ENCODE measurements at places on chromosomes 3 and 15. TPM values are rescaled to one million over a fixed set of nuclear protein-coding genes. Genes with fewer than 3 reads are reported as not detected.

DNA sequence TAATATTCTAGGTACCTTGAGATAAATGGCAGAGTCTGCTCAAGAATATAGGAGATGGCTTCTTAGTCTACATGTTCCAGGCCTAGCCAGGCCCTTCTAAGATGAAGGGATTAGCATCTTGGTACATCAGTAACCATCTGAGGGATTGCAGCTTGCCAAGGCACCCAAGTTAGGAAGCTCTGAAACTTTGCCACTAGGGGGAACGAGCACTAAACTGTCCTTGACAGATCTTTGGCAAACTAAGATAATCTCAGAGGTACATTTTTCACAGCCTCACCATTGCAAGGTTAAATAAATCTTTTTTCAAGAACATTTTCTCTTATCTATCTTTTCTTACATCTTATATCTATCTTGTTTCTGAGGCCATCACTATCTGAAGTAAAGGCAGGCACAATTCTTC lies 351.2 kb downstream of the RAP2B start:
- H3K4me1 ChIP-seq, result no peaks in the 10 kb centered on the region
- H3K27me3 ChIP-seq, result no peaks in the 10 kb centered on the region
- H3K4me3 ChIP-seq, result no peak overlapping the region

GRCh38 chr15:100373120-100373896 lies 31.5 kb upstream of the ADAMTS17 start:
- peaks cover 58% of the 10 kb centered on the region for H3K27me3 ChIP-seq
- no peak overlapping the region for H3K4me3 ChIP-seq
- peaks cover 3% of the 10 kb centered on the region for H3K4me1 ChIP-seq
- no peak overlapping the region for H3K27ac ChIP-seq

DNA sequence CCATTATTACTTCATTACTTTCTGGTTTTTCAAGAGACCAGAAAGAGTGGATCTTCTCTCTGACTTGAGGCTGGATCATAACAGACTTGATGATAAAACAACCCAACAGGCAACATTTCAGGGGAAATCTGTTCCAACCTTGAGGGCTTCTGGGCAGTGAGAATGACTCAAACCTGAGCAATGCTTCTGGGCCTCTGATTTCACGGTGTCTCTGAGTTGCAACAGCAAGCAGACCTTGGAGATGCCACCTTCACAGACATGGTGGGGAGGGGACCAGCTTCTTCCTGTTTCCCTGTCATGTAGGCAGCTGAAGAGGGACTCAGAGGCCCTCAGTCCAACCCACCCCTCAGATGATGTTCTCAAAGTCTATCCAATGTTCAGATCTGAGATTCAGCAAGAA lies 104.0 kb downstream of the ABHD5 start:
- DNase-seq, result no peak
- H3K27me3 ChIP-seq, result peaks cover 15% of the 10 kb centered on the region
- no peaks in the 10 kb centered on the region for H3K36me3 ChIP-seq

DNA sequence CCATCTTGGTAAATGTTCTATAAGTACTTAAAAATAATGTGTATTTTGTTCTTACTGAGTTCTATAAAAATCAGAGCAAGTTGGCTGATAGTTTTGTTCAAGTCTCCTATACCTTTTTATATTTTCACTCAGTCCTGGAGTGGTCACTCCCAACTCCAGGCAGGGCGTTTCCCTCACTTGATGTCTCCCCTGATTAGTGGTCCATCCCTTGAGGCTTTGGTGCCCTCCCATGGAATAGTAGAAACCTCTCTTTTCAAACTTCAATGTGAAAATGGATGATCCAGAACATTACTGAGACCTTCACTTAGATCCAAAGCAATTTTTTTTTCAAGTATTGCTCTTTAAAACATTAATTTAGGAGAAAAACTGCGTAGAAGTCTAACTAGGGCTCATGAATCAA lies 25.0 kb upstream of the SCN10A start:
- H3K4me3 ChIP-seq, result no peak overlapping the region
- no peaks in the 10 kb centered on the region for H3K36me3 ChIP-seq
- peaks cover 14% of the 10 kb centered on the region for H3K27me3 ChIP-seq
- no peak overlapping the region for H3K27ac ChIP-seq
- peaks cover 8% of the 10 kb centered on the region for H3K4me1 ChIP-seq
- DNase-seq, result no peak

- DNase-seq, result no peak
- no peak overlapping the region for H3K27ac ChIP-seq
- H3K4me3 ChIP-seq, result no peak overlapping the region
- H3K27me3 ChIP-seq, result no peaks in the 10 kb centered on the region
- H3K4me1 ChIP-seq, result no peaks in the 10 kb centered on the region
- H3K36me3 ChIP-seq, result no peaks in the 10 kb centered on the region
Observed at GRCh38 chr15:79539401-79539800, 107.3 kb downstream of the MINAR1 start.

DNA sequence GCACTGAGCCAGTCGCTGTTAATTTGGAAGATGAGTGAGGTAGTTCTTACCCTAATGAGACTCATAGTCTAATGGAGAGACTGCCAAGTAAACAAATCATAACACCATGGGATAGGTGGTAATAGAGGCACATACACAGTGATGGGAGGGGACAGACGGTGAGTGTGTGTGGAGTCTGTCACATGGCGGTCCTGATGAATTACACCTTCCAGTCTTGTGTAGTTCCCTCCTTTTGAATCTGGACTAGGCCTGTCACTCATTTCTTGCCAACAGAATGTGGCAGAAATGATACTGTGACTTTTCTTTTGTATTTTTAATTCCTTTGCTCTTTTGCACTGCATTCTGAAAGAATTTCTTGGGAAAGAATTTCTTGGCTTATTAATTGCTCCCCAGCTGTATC lies 78.1 kb downstream of the NR1D2 start:
- H3K27ac ChIP-seq, result no peak overlapping the region
- H3K36me3 ChIP-seq, result no peaks in the 10 kb centered on the region
- no peak overlapping the region for H3K4me3 ChIP-seq

DNA sequence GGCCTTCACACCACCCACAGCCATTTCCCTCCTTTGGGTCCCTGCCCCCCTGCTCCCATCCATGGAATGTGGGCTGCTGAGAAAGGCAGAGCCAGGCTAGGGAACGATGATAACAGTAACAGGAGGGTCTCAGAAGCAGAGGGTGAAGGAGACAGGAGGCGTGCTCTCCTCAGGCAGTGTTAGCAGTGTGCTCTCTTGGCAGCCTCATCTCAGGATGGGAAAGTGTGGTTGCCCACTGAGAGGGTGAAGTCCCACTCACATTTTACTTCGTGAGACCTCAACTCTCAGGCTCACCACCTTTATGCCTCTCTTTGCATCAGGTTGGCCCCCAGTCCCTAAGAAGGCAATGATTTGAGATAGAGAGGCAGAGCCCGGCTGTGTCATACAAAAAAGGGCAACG lies 24.5 kb downstream of the TIGIT start:
- no peaks in the 10 kb centered on the region for H3K27me3 ChIP-seq
- no peaks in the 10 kb centered on the region for H3K36me3 ChIP-seq

GRCh38 chr3:106616556-106616955 lies 747.7 kb upstream of the CBLB start:
- no peak overlapping the region for H3K27ac ChIP-seq
- no peaks in the 10 kb centered on the region for H3K36me3 ChIP-seq
- H3K4me3 ChIP-seq, result no peak overlapping the region
- DNase-seq, result no peak
- H3K4me1 ChIP-seq, result no peaks in the 10 kb centered on the region

- H3K4me3 ChIP-seq, result peak overlapping the region; percentile 56
- DNase-seq, result no peak
- H3K36me3 ChIP-seq, result peaks cover 3% of the 10 kb centered on the region
- peaks cover 98% of the 10 kb centered on the region for H3K27me3 ChIP-seq
- no peak overlapping the region for H3K27ac ChIP-seq
Observed at GRCh38 chr3:147377412-147378367, 28.7 kb downstream of the ZIC4 start.

DNA sequence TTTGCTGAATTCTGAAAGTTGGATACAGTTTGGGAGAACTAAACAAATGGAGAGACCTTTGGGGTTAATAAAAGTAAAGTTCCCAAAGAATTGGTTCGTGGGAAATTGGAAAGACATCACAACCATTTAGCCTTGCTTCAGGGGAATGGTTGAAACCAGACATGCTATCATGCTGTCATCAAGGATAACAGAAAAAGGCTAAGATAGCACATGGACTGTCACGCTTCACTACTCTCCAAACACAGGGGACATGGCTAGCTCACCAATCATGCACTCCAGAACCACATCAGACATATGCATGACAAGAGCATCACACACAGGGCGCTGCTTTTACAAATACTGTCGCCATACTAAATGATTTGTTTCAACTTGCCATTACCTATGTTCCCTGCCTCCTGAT lies 671.7 kb upstream of the ROBO1 start:
- no peak overlapping the region for H3K27ac ChIP-seq
- H3K4me3 ChIP-seq, result no peak overlapping the region
- H3K4me1 ChIP-seq, result no peaks in the 10 kb centered on the region
- DNase-seq, result no peak
- H3K27me3 ChIP-seq, result no peaks in the 10 kb centered on the region
- no peaks in the 10 kb centered on the region for H3K36me3 ChIP-seq

DNA sequence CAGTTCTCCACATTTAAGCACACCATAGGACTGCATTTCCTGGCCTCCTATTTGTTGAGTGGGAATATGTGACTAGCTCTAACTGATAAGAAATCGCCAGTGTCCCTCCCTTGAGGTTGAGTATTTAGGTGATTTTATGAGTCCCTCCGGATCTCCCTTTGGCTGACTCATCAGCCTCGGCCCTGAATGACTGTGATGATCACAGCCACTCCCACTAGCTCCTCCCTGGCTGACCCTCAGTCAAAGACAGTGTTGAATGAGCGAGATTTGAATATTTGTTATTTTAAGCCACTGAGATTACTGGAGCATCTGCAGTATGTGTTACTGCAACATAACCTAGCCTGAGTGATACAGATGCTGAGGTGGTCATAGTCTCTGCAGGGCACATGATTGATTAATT lies 515.3 kb downstream of the EPHB1 start:
- no peaks in the 10 kb centered on the region for H3K27me3 ChIP-seq
- H3K4me3 ChIP-seq, result no peak overlapping the region
- H3K4me1 ChIP-seq, result no peaks in the 10 kb centered on the region
- H3K36me3 ChIP-seq, result no peaks in the 10 kb centered on the region
- no peak overlapping the region for H3K27ac ChIP-seq
- no peak for DNase-seq

- no peaks in the 10 kb centered on the region for H3K27me3 ChIP-seq
- no peak for DNase-seq
- H3K36me3 ChIP-seq, result no peaks in the 10 kb centered on the region
Observed at GRCh38 chr3:171874879-171875278, 31.7 kb downstream of the TMEM212 start.

GRCh38 chr3:124486324-124486723 lies 243.9 kb upstream of the UMPS start:
- no peaks in the 10 kb centered on the region for H3K4me1 ChIP-seq
- H3K27ac ChIP-seq, result no peak overlapping the region
- H3K27me3 ChIP-seq, result no peaks in the 10 kb centered on the region

GRCh38 chr3:134081211-134081610 lies 51.5 kb upstream of the SLCO2A1 start:
- H3K27me3 ChIP-seq, result no peaks in the 10 kb centered on the region
- H3K4me3 ChIP-seq, result no peak overlapping the region
- no peak overlapping the region for H3K27ac ChIP-seq
- H3K36me3 ChIP-seq, result peaks cover 6% of the 10 kb centered on the region
- no peak for DNase-seq

DNA sequence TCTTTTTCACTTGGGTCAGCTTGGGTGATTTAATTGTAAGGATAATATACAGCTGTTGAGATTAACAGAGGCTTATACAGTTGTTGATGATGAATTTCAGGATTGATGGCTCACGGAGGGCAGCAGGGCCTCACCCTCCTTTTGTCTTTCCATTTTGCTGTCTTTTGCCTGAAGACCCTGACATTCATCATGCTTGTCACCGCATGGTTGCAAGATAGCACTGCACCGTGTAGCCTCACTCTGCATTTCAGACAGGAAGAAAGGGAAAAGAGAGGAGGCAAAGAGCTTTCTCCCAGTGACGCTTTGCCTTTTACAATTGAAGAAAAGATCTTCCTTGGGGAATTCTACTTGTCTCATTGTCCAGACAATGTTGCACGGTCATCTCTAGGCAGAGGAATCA lies 115.1 kb downstream of the TPRG1 start:
- H3K27me3 ChIP-seq, result no peaks in the 10 kb centered on the region
- H3K4me1 ChIP-seq, result peaks cover 5% of the 10 kb centered on the region
- no peaks in the 10 kb centered on the region for H3K36me3 ChIP-seq
- DNase-seq, result no peak
- H3K27ac ChIP-seq, result no peak overlapping the region

GRCh38 chr3:129602730-129603560 lies 3.5 kb downstream of the PLXND1 start:
- H3K4me3 ChIP-seq, result peak overlapping the region; percentile 79
- peaks cover 51% of the 10 kb centered on the region for H3K4me1 ChIP-seq
- no peak for DNase-seq
- peaks cover 34% of the 10 kb centered on the region for H3K27me3 ChIP-seq
- H3K36me3 ChIP-seq, result no peaks in the 10 kb centered on the region

ALDH1A3 gene
- total RNA-seq, result 8.0 TPM

BCL6 gene
- 6.4 TPM for total RNA-seq

HOMER2 gene
- total RNA-seq, result 18.7 TPM

GP9 gene
- not detected for total RNA-seq

TADA3 gene
- total RNA-seq, result 70.0 TPM

BUB1B gene
- 96.6 TPM for total RNA-seq

CCDC39 gene
- not detected for total RNA-seq

PHC3 gene
- 35.2 TPM for total RNA-seq

Measured in neural crest cell (in vitro differentiated cells).